NCI-H1092 (cell line): ENCODE measurements at places on chromosomes 13 and 19.

DNA sequence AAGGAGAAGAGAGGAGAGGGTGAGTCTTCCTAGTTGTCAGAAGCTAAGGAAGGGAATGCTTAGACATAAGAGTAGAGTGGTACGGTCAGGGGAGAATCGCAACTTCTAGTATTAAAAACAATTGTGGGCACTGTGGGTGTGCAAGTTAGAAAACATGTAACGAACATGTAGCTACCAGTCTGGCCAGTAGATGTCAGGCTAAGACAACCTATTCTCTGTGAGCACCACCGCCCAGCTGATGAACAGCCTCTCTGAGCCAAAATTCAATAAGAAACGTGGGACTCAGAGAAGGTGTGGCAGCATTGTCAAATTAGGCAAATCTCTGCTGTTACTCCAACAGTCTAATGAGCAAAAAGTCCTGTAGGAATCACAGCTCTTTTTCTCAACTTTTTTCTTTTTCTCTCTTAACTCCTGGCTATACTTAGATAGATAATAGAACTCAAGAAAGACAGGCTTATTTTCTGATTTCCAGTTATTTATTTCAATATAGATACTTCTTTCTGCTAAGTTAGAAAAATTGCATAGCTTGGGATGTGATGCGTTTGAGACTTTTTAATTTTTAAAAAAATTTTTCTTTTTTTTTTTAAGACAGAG lies 186.2 kb downstream of the USP12 start:
- DNase-seq = peak; percentile 66

- no peak for DNase-seq
Measured at GRCh38 chr19:9295411-9295849, 14.2 kb downstream of the ZNF699 start.

DNA sequence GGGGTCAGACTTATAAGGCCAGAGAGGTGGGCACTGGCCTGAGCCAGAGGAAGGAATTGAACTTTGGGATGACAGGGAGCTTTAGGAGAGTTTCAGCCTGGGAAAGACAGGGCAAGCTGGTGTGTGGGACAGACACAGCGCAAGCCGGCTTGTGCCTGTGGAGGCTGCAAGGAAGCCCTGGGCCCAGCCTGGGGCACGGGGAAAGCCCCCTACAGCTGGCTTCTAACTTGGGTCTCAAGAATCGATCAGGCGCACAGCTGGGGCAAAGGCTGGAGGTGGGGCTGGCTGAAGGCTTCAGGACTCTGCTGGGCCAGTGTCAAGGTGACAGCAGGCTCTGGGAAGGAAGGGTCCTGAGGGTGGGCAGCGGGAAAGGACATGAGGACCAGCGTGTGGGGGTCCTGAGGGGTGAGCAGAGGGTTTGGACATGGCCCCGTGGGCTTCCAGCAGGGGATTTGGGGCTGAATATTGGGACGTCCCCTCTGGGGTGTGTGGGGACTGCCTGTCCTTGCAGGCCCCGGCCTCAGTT lies 3.0 kb downstream of the PTOV1 start:
- no peak for DNase-seq

DNA sequence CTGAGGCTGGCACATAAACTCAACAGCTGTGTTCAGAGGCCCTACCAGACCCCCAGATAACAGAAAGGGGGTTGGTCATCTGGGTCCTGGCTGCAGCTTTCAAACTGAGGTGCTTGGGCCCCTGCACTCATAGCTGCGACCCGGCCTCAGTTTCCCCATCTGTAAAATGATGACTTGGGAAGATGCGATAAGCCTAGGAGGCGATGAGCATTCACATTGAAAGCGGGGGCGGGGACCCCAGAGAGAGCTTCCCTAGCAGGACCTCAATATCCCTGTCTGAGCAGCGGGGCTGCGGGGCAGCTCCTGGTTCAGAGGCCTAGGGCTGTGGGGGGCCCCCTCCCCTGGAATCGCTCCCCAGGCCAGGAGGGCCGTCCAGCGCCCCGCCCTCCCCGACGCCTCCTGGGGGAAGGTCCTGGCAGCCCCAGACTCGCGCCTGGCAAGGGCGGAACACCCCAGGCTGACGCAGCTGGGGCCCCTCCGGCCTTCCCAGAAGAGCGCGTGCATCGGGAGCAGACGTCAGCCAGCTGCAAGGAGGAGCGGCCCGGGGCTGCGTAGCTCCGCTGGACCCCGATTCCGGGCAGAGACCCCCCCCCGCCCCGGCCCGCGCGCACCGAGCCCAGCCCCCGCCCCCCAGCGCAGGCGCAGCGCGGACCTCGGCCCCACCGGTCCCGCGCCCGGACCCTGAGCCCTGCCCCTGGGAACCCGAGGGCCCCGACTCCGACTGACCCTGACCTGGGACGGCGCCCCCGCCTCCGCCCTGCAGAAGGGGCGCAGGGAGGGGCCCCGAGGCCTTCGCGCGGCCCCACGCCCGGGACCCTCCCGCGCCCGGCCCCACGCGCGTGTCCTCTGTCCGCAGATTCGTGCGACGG lies 3.5 kb downstream of the FSTL3 start:
- DNase-seq = no peak

- no peak for DNase-seq
Measured at GRCh38 chr13:45231722-45232121, 30.9 kb upstream of the KCTD4 start.

GRCh38 chr13:102182170-102182569 lies 219.7 kb downstream of the FGF14 start:
- no peak for DNase-seq

DNA sequence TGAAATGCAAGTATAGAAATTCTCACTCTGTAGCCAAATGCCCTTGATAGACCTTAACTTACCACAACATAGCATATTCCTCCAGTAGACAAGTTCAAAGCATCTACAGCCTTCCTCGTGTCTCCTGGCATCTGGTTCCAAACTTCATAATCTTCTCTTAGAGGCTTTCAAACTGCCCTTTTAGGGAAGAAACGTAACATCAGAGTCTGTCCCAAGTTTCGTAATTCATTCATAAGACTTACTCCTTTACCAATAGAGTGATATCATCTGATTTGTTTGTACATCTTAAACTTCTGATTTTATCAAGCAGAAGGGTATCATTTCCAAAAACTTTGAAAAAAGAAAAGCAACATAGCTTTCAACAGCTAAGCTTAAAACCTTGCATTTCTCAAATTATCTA lies 137.4 kb downstream of the SPRY2 start:
- no peak for DNase-seq

GRCh38 chr13:39111145-39111544 lies 72.9 kb downstream of the NHLRC3 start:
- no peak for DNase-seq

- DNase-seq = no peak
Measured at GRCh38 chr19:29507081-29507860, 18.5 kb upstream of the VSTM2B start.

DNA sequence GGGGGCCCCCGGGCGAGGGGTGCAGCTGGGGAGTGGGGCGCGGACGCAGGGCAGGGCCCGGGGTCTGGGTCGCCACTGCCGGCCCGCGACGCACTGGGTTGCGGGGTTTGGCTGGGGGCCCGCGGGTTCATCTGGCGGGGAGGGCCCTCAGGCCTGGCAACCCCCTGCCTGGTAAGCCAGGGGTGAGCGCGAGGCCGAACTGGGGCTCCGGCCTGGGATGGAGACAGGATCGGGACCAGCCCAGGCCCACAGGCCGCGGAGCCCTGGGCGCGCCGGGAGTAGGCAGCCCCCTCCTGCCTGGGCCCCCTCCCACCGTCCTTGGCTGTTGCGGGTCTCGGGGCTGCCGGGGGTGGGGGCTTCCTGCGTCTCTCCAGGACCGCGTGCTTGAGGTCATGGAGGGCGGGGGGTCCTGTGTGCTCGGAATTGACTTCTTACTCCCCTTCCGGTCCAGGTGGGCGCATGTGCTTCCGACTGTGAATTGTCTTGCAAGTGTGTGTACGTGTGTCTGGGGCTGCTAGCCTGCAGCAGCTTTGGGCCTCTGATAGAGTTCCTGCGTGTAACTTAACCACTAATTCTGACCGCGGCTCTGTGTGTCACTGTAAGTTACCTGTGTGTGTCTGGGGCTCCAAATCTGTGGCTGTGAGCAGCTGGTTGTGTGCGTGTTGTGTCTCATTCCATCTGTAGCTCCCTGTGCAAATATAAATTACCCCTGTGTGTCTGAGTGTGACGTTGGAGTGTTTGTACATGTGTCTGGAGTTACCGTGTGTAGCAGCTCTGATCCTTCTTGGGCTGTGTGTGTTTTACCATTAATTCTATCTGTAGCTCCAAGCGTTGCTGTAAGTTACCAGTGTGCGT lies 751 bp downstream of the GRAMD1A start:
- no peak for DNase-seq

DNA sequence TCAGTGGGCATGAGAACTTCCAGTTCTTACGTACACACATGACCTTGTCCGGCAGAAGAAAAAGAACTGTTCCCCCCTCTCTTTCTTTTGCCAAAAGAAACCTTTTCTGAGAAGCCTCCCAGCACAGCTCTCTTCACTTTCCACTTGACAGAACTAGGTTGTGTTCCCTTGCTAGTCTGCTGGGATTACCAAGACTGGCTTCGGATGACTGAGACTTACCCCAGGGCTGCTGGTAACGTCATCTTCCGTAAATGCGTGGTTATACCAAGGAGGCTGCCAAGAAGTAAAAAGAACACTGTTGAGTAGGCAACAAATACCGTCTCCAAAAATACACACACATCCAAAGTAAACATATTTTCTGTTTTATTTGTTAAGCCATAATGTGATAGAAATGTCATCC lies 908.2 kb downstream of the EFNB2 start:
- DNase-seq = no peak

- no peak for DNase-seq
Measured at GRCh38 chr13:78826936-78827335, 168.0 kb upstream of the OBI1 start.

GRCh38 chr19:55516878-55517620 lies 19.9 kb downstream of the SBK2 start:
- peak; percentile 82 for DNase-seq

DNA sequence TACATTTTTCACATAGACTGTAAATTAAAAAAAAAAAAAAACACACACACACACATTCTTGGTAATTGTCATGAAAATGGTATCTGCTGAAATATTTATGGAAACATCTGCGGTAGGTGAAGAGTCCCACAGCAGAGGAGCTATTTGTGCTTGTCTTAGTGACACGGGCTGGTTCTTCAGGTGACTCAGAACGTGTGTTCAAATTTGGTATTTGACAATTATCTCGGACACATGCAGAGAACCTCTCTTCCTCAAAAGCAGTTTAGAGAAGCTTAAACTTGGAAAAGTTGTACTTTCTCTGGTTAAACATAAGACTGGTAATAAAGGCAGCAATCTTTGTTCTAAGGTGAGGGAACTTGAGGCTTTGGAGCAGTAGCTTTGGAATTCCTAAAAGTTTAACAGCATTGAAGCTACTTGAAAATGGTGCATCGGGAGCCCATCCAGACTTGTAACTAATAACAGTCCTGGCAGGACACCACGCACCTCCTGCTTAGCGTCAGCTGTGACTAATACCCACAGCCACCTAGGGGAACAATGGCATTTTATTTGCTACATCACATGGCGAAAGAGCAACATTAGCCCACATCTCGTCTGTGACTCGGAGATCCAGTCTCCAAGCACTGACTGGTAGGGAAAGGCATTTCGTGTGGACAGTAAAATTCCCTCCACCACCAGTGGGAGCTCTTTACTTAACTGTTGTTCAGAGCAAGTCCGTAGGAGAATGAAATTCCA lies 1505.1 kb upstream of the SLC10A2 start:
- DNase-seq = peak; percentile 66

DNA sequence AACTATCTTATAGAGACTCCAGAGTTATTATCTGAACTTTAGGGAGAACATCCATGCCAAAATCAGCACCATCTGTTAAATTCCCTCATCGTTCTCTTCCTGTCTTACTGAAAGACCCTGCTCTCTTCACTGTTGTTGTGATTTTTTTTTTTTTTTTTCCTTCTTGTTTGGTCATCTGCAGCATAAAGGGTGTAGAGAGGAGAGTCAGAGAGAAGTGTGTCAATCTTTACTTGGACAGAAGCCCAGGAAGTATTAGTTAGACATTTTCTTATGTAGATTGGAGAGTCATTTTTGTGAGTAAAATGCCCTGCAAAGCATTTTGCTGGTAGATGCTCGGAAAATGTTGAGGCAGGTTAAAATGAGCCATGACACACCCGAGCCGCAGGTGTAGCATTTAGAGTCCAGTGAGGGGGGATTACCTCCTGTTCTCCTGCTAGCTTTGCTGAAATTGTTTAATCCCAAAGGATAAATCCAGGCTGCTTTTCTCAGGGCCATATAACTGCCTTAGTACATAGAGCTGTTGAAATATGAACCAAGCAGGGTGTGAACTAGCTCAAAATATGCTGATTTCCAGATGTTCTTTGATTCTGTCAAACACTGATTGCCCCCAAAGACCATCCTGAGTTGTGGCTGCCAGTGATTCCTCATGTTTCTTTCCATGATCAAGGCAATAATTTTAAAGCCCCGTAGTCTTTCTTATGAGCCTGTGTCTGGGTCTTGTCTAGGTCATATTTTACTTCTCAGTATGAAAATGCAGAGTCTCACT lies 143.5 kb downstream of the DCT start:
- DNase-seq = no peak

GRCh38 chr19:30523791-30524190 lies 151.6 kb downstream of the ZNF536 start:
- DNase-seq = no peak

- no peak for DNase-seq
Measured at GRCh38 chr19:51196181-51196580, 28.7 kb upstream of the CD33 start.

DNA sequence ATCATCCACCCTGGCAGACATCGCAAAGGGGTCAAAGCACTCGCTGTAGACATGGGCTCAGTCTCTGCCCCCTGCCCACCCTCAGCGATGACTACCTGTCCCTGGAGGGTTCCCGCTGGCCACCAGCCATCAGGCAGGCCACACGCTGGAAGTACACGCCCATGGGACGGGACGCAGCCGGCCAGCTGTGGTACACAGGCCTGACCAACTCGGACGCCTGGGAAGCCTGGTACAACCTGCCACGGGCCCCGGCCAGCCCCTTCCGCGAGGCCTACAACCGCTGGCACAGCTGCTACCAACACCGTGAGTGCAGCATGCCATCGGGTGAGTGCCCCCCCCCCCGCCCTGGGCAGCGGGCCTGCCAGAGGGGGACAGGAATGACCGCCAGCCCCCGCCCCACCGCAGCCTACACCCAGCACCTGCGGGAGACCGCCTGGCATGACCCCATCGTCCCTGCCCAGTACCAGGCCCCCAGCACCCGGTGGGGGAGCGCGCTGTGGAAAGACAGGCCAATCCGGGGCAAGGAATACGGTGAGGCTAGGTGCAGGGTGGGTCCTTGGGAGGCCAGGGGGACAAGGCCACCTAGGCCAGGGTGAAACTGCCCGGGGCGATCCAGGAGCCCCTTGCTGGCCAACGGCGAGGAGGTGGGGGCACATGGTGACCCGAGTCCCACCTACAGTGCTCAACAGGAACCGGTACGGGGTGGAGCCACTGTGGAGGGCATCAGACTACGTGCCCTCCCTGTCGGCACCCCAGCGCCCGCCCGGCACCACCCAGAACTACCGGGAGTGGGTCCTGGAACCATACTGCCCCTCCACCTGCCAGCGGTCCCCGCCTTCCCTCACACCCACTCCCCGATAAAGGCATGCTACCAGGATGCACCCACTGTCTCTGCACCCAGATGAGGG lies 4.4 kb downstream of the TEKTIP1 start:
- DNase-seq = no peak

DNA sequence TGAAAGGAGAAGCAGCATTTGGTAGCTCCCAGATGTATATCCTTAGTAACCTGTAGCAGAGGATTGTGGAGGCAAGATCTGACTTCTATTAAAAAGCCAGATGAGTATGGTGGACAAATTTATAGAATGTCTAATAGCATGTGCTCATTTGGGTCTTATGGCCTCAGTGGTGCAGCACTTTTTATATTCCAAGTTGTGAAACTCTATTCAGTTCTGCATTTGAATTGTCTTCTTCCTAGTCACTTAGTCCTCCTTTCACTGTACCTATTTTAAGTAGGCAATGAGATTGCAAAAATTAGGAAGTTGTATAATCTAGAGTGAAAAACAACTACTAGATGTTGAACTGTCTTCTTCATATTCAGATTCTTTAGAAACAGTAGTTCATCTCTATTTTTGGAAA lies 412.5 kb upstream of the PCDH9 start:
- no peak for DNase-seq
